ENCODE measurements at places on chromosomes 13 and 19.

- DNase-seq = no peak
Observed at GRCh38 chr13:33773790-33774462, 44.0 kb upstream of the RFC3 start.

DNA sequence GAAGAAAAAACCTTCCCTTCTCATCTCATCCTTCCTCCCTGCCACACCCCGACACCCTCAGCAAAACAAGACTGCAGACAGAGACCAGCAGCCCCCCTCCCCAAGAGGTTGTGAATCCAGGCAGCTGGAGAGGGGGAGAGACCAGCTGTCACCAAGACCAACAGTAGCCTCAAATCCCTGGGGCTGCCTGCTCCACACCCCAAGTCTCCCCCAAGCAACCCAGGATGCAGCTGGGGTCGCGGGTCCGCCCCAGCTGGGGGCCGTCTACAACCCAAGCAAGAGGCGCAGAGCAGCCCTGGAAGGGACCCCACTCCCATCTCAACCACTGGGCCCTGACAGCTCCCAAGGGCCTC, 7.1 kb downstream of the KLF16 start:
- DNase-seq = no peak

GRCh38 chr13:100514788-100515409, 73.7 kb downstream of the GGACT start:
- DNase-seq = peak; percentile 36

GRCh38 chr13:113096745-113097305, 8.8 kb upstream of the F7 start:
- no peak for DNase-seq

DNA sequence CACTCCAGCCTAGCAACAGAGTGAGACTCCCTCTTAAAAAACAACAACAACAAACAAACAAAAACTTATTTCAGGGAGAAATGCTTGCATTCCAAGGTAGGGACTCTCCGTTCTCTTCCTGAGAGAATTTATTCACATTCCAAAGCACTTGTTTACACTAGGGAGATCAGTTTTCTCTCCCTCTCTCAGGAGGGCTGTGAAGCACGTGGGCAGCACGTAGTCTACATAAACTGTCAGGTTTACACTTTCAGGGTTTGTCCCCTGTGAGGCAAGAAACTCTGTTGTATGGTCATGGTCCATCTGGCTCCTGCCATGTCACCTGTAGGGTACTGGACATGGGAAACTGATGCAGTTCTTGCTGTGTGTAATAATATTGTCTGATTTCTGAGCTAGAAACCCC, 31.6 kb downstream of the WDR87 start:
- DNase-seq = no peak

- no peak for DNase-seq
Observed at GRCh38 chr13:69324090-69324886, 783.3 kb upstream of the ATXN8OS start.

DNA sequence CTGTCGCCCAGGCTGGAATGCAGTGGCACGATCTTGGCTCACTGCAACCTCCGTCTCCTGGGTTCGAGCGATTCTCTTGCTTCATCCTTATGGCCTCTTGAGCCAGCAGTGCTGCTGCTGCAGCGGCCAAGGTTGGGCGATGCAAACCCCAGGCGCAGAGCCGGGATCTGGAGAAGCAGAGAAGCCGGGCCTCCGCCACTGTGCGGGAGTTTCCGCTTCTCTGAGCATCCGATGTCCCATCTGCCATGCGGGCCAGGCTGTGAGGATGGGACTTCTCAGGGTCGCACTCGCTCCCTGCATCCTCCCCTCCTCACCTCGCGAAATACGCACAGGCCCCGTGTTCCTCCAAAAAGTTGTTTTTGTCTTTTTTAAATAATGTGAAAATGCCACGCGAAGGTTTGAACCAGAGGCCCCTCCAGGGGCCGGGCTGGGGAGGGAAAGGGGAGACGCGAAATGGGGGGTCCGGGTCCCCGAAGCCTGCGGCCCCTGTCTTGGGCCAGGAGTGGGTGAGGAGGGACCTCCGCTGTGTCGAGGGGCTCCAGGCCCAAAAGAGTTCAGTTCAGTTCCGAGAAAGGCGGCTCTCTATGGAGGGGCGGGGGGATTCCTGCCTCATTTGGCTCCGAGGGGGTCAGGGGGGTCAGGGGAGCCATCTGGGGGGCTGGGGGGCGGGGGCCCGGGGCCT, 15.9 kb downstream of the CYTH2 start:
- DNase-seq = no peak
